ENCODE measurements at places on chromosomes 2 and 18. TPM values are rescaled to one million over a fixed set of nuclear protein-coding genes. Genes with fewer than 3 reads are reported as not detected.

DNA sequence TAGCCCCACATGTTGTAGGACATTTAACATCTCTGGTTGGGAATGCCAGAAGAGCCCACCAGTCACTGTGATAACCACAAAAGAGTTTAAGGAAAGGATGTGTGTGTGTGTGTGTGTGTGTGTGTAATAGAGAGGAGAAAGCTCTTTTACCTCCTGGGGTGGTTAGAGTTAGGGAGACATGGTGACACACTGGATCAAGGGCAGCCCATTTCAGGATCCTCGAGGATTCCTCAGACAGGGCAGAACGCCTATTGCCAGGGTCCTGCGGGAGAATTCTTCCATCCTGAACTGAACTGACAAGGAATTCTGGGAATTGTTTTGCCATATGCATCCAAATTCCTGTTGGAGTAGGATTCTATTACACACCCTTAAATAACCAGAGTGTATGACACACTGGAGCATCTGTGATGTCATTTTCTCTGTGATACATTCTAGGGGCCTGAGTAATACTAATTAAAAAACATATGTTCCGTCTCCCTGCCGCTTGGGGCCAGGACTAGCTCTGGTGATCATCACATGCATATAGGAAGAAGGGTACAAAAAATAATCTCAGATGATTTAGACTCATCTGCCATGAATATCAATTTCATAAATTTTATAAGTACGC is 156.4 kb upstream of the MMADHC start:
- no peak for DNase-seq

DNA sequence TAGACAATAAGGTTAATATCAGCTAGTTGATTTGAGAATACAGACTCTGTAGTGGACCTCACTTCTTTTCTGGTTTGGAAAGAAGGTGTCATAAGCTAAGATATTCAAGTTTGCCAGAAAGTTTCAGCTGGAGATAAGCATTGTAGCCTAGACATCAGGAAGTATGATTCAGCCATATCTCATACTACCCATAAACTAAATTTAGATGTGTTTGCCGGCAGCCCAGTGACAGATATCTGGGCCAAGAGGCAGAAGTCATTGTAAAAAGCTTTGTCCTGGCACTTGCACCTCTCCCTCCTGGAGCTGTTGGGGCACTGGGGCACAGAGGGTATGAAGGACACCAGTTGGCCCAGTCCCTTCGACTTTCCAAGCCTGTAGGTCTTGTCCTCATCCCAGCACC is 128.0 kb downstream of the EPHA4 start:
- DNase-seq, result no peak

DNA sequence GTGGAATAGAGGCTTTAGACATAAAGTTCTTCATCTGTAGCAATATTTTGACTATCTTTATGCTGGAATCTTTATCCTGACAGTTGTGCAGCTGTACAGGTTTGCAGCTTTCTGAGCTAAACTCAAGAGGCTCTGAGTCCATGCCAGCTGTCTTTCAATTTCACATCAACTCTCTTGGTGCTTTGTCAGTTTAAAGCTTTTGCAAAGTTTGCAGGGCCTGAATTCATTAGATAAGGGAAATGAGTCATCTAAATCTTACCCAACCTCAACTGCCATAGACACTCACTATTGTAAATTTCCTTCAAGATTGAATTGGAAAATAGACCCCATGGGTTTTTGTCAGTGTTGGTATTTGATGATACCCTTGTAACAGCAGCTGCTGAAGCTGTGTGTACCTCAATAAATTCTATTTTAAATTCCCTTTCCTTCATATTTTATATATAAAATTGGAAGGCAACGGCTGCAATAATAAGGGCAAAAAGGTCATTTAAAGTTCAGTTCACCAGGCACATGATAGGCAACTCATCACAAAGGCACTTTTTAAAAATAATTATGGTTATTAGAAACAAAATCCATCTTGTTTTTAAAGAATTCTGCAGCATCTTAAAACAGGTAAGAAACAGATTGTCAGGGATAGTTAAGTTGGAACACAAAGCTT is 169.9 kb upstream of the SLC39A10 start:
- DNase-seq, result no peak

The SNX17 gene
- 54.9 TPM for total RNA-seq

The CTAGE1 gene
- total RNA-seq, result not detected

The G6PC2 gene
- total RNA-seq, result not detected

The QPCT gene
- 3.9 TPM for total RNA-seq

The MCEE gene
- total RNA-seq, result 15.5 TPM

The RPL31 gene
- total RNA-seq, result 1,734 TPM
